ENCODE measurements at places on chromosomes 11 and 22.

GRCh38 chr11:74460065-74460464, 7.3 kb downstream of the KCNE3 start:
- no peak for DNase-seq

GRCh38 chr11:69267395-69267805, 26.6 kb upstream of the MYEOV start:
- no peak for DNase-seq

DNA sequence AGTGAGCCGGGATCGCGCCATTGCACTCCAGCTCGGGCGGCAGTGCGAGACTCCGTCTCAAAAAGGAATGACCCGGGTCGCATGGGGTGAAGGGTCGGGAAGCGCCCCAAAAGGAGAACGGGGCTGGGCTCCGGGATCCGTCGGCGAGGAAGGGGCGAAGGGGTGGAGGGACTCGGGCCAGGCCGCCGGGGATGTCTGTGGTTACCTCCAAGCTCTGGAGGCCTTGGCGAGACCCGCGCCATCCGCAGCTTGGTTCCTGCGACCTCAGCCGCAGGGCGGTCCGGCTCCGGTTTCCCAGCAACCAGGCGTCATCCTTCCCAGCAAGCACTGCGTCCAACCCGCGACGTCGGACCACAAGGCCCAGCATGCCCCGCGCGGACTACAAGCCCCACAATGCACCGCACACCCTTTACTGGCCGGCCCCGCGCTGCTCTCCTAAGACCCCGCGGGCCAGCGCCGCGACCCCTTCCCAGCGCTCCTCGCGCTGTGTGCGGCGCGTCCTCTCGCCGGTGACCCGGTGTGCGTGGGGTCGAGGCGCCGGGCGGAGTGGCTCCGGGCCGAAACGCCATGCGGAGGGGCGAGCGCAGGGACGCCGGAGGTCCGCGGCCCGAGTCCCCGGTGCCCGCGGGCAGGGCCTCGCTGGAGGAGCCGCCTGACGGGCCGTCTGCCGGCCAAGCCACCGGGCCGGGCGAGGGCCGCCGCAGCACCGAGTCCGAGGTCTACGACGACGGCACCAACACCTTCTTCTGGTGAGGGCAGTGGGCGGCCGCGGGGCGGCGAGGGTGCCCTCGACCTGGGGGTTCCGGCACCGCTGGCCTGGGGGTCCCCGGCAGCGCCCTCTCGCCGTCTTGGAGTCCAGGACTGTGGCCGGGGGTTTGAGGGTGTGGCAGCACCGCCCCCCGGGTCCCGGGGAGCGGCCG, at the start of gene PTDSS2:
TSS of gene PTDSS2 (plus strand) at position 391 of the 920 bp plus-strand sequence. CDS start at position 568, 177 bp downstream.
- peak; percentile 95 for DNase-seq

DNA sequence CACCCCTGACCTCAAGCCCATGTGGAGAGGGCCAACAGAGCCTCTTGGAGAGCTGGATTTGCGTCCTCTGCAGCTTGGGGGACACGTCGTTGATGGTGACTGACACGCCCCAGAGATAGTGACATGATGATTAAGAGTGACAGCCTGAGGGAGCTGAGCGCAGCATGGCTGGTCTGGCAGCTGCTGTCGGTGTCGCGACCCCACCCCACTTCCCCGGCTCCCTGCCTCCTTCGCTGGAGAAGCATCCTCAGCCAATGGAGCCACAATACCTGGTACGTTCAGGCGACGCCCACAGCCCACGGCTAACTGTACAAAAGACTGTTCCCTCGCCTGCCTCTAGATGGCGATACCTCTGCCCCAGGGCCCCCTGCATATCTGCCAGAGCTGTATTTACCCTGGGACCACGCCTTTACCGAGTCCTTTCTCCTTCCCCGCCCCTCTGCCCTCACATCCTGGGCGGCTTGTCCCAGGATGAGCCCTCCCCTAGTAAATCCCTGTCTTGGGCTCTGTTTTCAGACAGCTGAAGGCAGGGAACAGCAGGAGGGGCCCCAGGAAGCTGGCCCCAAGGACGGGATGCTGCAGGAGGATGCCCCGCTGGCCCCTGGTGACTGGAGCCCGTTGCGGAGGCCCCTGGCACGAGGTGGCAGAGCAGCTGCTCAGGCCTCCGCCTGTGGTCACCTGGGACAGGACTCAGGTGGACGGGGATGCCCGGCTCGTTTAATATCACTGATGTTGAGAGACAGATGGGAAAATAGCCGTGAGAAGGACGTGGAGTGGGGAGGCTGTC, 90.6 kb downstream of the RPS6KA4 start:
- peak; percentile 50 for DNase-seq

DNA sequence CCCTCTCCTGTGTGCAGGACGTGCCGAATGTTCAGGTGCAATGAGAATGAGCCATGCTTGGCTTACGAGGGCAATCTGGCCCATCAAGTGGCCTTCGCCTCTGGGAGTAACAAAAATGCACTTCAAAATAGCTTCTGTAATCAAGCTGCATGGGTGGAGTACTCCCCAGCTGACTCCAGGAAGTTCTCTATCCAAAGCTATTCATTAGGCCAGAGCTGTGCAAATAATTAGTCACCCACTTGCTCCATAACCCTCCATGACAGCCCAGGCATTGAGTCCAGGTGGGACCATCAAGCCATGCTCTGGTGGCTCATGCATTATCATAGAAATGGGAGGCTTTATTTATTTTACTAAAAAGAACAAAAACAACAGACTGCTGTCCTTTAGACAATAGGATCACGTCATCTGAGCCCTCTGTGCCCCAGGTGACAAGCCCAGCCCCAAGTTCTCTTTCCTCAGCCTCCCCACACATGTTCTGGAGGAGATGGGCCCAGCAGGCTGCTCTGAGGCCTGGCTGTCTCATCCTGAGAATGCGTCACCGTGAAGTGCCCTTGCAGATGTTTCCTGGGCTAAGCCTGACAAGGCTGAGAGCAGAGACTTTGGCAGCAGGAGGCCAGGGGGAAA, 244.7 kb downstream of the ETS1 start:
- DNase-seq, result peak; percentile 69

- peak; percentile 75 for DNase-seq
These were observed 72.0 kb downstream of the SLC5A12 start for GRCh38 chr11:26649884-26650283.

DNA sequence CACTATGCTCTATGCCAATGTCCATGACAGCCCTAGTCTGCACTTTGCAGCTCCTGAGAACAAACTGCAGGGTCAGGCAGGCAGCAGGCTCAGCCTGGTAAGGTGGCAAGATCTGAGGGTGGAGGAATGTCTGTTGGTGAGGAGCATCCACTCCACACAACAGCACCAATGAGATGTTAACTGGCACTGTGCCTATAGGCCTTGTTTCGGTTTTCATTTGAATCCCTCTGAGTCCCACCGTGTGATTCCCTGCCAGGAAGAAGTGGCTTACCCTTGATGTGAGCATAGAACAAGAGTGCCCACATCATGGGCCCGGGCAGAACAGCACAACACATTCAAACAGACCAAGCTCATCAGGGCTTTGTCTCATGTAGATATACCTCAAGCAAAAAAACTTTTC, 44.1 kb upstream of the CHRM4 start:
- DNase-seq, result no peak

DNA sequence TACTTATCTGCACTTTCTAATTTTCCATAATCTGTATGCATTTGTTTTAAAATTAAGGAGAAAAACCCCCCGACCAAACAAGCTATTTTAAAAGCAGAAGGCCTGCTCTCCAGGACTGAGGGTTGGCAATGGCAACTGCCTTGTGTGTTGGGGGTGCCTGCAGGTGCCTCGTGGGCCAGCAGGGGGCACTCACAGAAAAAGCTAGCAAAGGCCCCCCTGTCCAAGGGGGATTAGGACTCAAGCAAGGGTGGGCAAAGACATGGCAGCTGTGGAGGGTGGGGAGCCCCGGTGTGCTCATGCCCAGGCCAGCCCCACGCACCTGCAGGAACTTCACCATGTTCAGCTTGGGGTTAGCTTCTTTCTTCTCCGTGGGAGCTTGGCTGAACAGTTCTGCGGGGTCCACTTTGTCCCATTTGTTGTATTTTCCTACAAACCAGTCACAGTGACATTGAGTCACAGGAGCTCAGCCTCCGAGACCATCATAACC, 10.3 kb downstream of the TOP3B start:
- DNase-seq, result peak; percentile 36

- no peak for DNase-seq
These were observed 37.1 kb upstream of the CELSR1 start for GRCh38 chr22:46574438-46574992.

GRCh38 chr11:85779956-85780640, 30.8 kb downstream of the SYTL2 start:
- DNase-seq, result no peak

DNA sequence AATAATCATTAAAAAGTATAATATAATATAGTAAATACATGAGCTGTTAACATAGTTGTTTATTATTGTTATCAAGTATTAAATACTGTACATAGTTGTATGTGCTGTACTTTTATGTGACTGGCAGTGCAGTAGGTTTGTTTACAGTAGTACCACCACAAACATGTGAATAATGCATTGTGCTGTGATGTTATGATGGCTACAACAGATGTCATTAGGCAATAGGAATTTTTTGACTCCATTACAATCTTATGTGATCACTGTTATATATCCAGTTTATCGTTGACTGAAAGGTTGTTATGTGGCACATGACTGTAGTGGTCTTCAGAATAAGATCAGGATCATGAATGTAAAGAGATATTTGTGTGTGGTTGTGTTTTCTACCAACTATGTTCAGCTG, 577.8 kb downstream of the JRKL start:
- peak; percentile 4 for DNase-seq

- DNase-seq, result peak; percentile 39
These were observed 112.0 kb upstream of the DDI1 start for GRCh38 chr11:103924166-103925013.

DNA sequence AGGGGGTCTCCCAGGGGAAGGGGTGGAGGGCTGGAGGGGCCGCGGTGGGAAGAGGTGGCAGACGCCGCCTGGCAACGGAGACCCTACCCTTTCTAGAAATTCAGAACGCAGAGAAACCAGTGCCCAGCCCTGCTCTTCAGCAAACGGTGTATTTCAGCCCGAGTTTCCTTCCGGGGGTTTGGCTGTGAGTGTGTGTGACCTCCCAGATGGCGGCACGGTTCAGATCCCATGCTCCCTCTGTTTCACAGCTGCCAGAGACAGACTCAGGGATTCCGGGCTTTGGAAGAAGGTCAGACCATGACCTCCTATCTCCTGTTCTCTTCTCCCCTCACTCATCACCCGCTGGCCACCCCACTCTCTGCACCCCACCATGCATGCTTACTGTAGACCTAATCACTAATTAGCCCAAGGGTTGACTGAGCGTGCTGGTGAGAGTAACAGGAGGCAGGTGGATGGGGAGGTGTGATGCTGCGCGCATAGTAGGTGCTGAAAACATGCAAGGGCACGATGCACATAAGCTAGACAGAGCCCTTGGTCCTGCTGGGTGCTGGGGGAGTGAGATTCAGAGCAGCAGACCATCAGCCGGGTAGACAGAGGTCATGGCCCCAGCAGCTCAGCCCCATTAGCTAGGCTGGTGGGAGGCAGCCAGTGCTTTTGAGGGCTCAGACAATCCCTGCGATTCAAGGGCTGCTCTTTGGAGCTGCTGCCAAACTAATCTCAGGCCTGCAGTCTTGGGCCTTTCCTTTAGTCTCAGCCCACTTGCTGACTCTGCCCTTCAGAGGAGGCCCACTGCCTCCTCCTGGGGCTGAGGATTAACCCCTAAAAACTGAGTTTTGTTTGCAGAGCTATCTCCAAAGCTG, 256.5 kb upstream of the CADM1 start:
- DNase-seq, result no peak

- DNase-seq, result no peak
These were observed at the start of gene OR5AS1 for GRCh38 chr11:56027354-56027753. Gene OR5AS1, plus strand, starts transcription at chr11:56027654. Its CDS starts 2,765 bp downstream, at chr11:56030419.

- DNase-seq, result peak; percentile 93
These were observed 7.7 kb upstream of the SLC1A2 start for GRCh38 chr11:35427071-35427470.

- DNase-seq, result no peak
These were observed 88.5 kb downstream of the RNF169 start for GRCh38 chr11:74837191-74837590.

DNA sequence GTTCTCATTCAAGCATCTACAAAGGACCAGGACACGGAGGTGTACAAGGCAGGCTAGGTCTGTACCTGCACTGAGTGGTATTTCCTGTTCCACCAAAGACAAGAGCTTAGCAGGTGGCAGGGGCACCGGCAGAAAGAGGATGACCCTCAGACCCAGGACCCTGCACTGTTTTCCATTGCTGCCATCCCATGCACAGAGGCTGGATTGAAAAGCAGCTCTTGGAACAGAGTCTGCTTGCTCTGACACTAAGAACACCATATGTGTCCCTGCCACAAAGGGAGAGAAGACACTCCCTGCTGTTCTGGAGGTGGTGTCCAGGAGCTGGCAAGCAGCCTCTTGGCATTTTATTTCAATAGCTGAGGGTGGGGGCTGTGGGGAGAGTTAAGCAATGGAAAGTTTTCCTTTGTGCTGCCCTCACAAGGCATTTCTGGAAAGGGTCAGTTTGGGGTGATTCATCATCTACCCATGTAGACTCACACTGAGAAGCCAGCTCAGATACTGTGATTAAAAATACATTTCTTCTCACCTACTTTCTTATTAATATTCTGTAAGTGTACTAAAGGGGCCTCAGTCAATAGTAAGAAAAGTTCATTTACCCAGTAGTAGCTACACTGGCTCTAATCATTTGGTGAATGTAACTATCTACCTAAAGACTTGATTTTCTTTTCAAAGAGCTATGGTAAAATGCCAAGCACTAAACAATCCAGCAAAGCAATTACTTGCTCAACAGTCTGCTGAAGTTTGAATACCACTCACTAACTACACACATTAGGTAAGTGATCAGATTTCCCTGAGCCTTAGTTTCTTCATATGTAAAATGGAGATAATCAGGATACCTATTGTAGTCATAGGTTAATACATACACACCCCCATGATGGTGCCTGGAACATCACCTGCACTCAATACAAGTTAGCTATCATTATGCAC, 55.2 kb downstream of the SLC1A2 start:
- DNase-seq, result peak; percentile 95

Data from fibroblast of skin of scalp (primary cell).